ENCODE measurements at places on chromosomes 1 and 21. TPM values are rescaled to one million over a fixed set of nuclear protein-coding genes. Genes with fewer than 3 reads are reported as not detected.

C1orf185 gene
- not detected for total RNA-seq

CYP4X1 gene
- 0.20 TPM for total RNA-seq

TAF1A gene
- total RNA-seq = 13.7 TPM

C8B gene
- not detected for total RNA-seq

SLAMF6 gene
- total RNA-seq = not detected

DCST2 gene
- not detected for total RNA-seq

FRRS1 gene
- total RNA-seq = 17.6 TPM

LCE2C gene
- total RNA-seq = not detected

CFHR1 gene
- not detected for total RNA-seq

ST6GALNAC5 gene
- 0.39 TPM for total RNA-seq

SOD1 gene
- total RNA-seq = 163 TPM

PRKAA2 gene
- total RNA-seq = 0.73 TPM

PALMD gene
- total RNA-seq = 0.37 TPM
